Activated CD4-positive, alpha-beta T cell treated with anti-CD3 and anti-CD28 coated beads, Interleukin-2, Interleukin-4, amounts not matched to agents 100 ng/mL and 50 ng/mL, durations not matched to agents 16 hours and 8 hours (primary cell): ENCODE measurements at places on chromosomes 16 and 17.

- DNase-seq: no peak
These were observed 19.8 kb upstream of the SHISA6 start for GRCh38 chr17:11221196-11221595.

DNA sequence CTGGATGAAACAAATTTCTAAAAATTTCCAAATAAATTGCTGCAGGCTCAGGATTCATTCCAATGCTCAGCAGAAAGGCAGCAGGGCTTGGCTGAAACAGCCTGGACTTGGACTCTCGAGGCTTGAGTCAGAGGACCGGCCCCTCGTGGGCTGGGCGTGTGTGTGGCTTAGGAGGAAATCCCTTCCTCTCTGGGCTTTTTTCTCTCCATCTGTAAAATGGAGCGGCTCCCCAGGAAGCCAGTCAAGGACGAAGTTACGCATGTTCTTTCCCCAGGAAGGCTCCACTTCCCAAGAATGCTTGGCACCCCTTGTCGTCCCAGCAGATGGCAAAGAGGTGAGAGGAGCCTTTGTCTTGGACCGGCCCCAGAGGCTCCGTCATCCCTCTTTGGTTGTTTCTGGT lies 13.5 kb downstream of the SLC46A1 start:
- no peak for DNase-seq

DNA sequence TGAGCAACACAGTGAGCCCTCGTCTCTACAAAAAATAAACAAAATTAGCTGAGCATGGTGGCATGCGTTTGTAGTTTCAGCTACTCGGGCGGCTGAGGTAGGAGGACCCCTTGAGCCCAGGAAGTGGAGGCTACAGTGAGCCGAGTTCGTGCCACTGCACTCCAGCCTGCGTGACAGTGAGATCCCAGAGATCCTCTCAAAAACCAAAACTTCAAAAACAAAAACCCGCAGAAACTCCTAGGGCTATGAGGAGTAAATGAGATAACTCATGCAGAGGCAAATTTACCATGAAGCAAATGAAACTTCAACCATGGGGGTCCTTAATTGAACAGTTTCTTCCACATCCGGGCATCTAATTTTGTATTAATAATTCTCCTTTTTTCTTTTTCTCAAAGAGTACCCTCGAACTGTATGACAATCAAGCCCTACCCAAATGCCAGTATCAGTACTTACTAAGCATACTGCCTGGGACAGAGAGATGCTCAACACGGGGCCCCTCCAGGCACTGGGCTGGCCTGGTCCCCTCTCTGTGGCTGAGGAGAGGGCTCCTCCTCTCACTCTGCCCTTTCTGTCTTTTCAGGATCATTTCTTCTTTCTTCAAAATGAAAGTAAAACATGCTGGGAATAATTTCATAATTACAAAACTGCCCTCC lies 789 bp upstream of the PIPOX start:
- no peak for DNase-seq

GRCh38 chr17:37060928-37061327 lies 112.2 kb downstream of the AATF start:
- no peak for DNase-seq

GRCh38 chr16:78177987-78178386 lies 78.5 kb downstream of the WWOX start:
- DNase-seq: no peak

DNA sequence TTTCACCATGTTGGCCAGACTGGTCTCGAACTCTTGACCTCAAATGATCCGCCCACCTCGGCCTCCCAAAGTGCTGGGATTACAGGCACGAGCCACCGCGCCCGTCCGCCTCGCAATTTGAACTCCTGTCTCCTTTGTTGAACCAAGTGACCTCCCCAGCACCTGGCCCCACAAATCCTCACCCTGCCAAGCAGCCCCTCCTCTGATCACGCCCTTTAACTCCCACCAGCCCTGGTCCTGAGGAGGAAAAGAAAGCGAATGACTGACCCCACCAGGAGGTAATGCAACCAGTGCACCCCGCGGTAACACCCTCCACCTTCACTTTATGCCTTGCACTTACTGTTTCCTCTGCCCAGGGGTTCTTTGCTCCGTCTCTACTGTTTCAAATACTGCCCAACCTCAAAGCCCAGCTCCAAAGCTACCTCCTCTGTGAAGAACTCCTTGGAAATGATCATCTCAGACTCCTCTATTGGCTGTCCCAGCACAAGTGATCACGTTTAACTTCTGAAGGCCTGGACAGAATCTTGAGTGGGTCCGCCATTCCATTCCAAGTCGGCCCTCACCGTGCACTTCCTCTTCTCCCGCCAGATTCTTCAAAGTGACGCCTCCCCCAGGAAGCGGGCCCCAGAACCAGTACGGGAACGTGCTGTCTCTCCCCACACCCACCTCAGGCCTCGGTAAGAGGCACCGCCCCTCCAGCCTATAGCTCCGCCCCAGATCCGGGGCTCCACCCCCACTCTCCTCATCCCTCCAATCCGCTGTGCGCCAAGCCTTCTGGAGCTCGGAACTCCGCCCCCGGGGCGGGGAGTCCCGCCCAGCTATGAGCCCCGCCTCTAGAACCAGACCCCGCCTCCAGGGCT lies 4.4 kb downstream of the CD19 start:
- peak; percentile 82 for DNase-seq

DNA sequence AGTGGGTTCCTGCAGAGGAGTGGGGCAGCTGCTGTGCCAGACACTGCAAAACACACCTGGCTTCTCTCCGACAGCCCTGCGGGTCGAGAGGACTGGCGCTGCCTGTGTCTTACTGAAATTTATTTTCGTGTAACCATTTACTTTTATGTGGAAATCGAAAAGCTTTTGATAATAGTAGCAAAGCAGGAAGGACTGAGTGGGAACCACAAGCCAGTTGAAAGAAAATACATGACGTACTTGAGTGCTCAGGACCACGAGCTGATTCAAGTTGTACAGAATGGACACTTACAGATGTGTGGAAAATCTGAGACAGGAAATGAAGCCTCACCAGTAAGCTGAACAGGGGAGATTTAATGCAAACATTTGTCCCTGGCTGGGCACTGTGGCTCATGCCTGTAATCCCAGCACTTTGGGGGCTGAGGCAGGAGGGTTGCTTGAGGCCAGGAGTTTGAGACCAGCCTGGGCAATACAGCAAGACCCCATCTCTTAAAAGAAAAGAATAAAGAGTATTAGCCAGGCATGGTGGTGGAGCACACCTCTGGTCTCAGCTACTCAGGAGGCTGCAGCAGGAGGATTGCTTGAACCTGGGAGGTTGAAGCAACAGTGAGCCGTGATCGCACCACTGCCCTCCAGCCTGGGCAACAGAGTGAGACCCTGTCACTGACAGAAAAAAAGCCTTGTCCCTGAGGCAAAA lies 11.3 kb upstream of the RPL13 start:
- DNase-seq: no peak

GRCh38 chr16:80680046-80680445 lies 124.4 kb downstream of the CDYL2 start:
- no peak for DNase-seq

DNA sequence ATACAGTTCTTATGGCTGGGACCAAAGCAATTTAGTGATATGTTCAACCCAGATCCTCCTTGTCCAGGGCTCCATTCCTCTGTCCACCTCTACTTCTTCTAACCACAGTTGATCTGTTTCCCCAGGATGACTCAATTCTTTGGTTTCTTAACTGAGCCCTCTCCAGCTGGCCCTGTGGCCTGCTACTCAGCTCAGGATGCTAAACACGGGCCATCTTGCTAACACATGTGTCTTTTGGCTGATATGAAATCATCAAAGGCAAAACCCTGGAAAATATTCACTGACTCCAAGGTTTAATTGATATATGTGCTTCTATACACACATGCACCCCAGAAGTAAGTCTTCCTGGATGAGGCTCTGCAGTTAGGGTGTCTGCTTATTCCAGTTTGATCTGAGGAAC lies 43.8 kb downstream of the SHISA6 start:
- no peak for DNase-seq

DNA sequence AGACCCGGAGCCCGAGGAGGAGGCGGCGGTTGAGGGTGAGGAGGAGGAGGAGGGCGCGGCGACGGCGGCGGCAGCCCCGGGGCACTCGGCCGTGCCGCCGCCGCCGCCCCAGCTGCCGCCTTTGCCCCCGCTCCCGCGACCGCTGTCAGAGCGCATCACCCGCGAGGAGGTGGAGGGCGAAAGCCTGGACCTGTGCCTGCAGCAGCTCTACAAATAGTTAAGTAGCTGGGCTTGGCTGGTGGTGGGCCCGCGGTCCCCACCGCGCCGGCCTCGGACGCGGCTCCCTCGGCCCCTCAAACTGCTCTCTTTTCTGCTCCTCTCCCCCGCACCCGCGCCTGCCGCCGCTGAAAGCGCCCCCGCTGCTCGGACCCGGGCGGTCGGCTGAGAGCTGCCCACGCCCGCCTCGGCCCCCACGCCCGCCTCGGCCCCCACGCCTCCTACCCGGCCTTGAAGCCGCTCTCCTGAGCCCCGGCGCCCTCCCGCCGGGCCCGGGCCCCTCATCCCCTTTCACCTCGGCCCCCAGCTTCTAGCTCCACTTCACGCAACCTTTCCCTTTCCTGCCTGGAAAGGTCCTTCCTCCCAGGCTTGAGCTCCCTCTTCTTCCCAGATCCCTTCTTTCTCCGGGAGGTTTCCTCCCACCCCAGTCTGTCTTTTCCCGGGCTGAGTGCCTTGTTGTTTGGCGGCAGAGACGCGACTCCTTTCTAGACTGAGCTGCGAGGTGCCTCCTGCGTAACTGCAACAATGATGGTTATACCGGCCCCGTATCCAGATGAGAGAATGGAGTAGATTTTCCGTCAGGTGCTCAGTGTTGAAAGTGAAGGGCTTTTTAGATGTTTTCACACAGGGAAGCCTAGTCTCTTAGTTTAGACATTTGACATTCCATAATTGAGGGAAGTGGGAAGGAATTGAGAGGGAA lies 850 bp downstream of the PPM1E start:
- DNase-seq: no peak

DNA sequence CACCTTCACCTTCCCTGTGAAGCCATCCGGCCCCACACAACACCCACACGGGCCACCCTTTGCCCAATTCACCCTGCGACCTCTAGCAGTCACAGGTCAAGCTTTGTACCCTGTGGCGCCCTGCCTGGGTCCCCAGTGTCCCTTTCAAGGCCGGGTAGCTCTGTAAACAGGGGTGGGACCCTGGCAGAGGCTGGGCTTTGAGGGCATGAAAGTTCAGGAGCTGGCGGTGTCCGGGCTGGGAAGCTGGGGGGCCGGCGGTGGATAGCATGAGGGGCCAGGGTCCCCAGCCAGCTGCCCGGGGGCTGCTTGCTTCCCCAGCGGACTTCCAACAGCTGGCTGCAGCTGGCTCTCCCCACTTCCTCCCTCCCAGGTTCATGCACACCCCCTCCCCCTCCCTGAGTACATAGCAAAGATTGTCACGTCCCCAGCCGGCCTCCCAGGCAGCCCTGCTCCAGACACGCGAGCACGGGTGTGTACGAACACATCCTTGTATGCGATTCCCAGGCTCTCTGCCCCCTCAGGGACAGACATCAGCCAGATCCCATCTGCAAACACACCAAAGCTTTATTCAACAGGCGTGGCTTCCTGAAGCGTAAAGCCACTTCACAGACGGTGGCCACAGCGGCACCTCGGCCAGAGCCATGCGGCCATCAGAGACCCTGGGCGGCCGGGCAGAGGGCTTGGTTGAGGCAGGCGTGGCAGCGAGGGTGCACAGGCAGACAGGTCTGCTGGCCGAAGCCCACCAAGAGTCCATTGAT lies 8.2 kb downstream of the NTHL1 start:
- DNase-seq: no peak

DNA sequence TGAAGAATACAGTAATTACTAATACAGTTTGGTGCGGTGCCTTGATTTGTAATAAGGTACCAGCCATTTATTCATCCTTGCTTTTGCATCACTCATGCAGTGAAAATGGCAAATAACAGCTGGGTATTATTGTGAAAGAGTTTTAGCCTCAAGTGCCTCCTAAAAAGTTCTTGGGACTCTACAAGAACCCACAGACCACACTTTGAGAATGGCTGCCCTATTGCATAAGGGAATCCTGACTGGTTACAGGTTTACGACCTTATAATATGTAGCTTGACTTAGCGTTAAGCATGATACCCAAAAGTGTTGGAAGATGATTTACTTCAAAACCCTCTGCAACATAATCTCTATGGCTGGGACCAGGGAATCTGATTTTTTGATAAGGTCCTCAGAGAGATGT lies 4.2 kb downstream of the MYH13 start:
- no peak for DNase-seq

DNA sequence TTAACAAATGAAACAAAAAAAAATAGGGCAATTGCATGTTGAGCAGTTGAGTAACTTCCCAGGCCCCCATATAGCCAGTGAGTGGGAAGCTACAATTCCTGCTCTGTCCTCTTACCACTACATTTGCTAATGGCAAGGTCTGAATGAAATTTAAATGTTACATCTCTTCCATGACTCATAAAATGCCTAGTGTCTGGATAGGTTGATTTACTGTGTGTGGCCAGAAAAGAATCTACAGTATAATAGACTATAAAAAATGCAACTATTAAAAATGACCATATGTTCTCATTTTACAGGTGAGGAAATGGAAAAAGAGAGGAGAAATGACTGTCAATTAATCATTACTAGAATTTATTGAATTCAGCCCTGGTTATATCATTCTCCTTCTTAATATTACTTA lies 1199.3 kb downstream of the CDH11 start:
- no peak for DNase-seq

DNA sequence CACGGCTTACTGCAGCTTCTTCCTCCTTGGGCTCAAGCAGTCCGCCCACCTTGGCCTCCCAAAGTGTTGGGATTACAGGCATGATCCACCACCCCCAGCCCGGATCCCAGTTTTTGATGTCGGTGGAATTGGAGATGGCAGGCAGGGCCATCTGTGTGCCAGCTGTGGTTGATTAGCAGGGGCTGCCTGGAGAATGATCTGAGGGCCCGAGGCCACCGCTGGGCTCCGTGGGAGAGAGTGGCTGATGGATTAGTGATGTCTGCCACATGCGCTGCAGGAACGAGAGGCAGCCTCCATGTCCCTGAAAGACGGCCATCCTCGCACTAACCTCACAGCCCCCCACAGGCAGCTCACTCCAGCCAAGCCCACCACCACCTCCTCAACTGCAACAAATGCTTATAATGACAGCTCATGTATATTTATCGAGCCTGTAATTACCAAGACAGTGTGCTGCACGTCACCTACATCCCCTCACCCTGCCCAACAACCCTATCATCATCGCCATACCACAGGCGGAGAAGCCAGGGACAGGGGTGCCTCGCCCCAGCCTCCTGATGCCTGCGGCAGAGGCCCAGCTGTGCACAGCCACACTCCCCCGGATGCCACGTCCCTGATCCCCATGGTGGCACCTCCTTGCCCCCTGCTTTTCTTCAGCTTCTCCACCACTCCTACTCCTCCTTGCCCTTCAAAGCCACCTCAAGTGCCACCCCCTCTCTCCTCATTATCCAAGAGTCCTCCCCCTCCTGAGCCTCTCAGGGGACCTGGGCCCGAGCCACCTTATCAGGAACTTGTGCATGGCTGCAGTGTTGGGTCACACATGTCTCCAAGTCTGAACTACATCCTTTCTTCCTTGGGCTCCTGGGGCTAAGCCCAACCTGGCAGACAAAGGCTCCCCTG lies 33.2 kb downstream of the ACTG1 start:
- no peak for DNase-seq

DNA sequence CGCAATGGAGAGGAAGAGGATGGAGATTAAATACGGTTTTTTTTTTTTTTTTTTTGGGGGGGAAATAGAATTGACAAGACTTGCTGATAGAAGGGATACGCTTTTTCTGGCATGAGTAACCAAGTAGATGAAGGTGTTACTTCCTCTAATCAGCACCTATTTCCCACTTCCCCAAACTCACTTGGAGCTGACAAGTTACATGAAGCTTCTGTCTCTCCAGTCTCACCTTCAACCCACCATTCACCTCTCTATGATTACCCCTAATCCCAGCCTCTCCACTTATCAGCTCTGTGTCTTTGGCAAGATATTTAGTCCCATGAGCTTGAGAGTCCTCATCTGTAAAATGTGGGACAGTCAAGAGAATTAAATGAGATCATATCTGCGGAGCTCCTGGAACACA lies 185.9 kb upstream of the HS3ST3A1 start:
- DNase-seq: no peak
